AG09319 (cell line): ENCODE measurements at places on chromosomes 5 and 9.

DNA sequence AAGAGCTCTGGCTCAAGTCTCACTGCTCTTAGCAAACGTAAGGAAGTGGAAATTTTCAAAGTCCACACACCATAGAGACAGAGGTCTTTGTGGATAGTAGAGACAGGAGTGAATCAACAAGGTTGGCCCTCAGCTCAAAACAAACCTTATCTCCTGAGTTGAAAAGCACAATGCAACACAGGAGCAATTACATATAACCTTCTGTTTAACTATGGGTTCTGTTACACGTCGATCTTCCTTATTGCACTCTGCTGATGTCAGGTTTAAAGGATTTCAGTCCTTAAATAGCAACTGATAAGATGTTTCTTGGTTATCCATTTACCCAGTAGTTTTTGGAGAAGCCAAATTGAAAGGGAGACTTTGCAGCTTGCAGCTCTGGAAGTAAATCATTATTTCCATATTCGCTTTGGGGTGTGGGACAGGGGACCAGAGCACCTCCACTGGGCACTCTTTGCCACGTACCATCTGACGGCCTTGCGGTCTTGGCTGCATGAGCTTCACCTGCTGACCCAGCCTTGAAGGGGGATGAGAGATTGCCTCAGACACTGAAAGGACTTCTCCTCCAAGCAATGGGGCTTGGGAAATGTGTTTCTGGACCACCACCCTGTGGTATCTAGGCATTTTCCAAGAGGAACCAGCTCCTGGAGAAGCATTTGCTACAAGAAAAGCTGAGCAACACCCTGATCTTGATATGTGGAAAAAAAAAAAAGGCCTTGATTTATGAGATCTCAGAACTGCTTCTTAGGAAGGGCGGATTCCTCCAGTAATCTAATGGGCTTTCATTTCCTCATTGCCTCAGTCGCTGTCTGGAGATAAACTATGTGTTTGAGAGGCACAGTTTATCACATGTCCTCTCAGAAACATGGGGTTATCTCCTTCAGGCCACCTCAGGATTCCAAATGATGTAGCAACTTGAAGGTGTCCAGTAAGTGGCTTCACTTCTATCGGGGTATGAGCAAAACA is 56.2 kb upstream of the ZNF622 start:
- no peak for DNase-seq

DNA sequence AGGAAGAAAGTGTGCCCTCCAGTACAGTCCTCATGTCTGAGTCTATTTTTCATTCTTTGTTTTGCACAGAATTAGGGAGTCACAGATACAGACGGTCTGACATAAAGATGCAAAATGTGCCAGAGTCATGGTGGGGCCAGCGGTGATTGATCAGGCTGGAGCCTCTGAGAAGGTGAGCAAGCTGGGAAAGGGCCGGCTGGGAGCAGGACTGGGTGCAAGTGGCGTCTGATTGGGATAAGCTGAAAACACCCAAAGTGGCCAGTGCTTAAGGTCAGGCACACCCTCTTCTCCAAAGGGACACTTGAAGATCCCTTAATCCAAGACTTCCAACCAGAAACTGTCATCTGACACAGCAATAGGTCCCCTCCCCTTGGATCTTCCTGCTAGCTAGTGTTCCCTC is 32.6 kb downstream of the FSTL4 start:
- DNase-seq: no peak

GRCh38 chr5:4983701-4984100 is 156.4 kb upstream of the ADAMTS16 start:
- DNase-seq: no peak

GRCh38 chr5:110354311-110354710 is 372.2 kb downstream of the TMEM232 start:
- no peak for DNase-seq

DNA sequence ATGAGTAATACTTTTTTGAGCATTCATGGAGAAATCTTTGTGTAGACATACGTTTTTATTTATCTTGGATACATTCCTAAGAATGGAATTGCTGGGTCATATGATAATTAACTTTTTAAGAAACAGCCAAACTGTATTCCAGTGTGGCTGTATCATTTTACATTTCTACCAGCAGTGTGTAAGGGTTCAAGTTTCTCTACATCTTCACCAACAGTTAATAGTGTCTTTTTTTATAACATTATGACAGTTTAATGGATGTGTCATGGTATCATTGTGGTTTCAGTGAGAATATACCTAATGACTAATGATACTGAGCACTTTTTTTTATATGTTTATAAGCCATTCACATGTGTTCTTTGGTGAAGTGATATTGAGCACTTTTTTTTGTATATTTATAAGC is 52.4 kb downstream of the NIPBL start:
- no peak for DNase-seq

- no peak for DNase-seq
Measured at GRCh38 chr9:3760031-3760430, 234.2 kb upstream of the RFX3 start.

GRCh38 chr9:13386316-13386715 is 106.8 kb upstream of the MPDZ start:
- DNase-seq: no peak

DNA sequence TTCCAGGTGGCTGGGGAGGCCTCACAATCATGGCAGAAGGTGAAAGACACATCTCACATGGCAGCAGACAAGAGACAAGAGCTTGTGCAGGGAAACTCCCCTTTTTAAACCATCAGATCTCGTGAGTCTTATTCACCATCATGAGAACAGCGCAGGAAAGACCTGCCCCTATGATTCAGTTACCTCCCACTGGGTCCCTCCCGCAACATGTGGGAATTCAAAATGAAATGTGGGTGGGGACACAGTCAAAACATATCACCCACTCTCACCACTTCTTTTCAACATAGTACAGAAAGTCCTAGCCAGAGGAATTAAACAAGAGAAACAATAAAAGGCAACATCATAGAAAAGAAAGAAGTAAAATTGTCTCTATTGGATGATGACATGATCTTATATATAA is 223.4 kb upstream of the SLC24A2 start:
- DNase-seq: no peak

- DNase-seq: no peak
Measured at GRCh38 chr5:135695656-135696313, 117.0 kb upstream of the CXCL14 start.
